ENCODE measurements at places on chromosomes 16 and 17.

- no peak for DNase-seq
Observed at GRCh38 chr16:89945654-89946053, 2.9 kb upstream of the DEF8 start.

DNA sequence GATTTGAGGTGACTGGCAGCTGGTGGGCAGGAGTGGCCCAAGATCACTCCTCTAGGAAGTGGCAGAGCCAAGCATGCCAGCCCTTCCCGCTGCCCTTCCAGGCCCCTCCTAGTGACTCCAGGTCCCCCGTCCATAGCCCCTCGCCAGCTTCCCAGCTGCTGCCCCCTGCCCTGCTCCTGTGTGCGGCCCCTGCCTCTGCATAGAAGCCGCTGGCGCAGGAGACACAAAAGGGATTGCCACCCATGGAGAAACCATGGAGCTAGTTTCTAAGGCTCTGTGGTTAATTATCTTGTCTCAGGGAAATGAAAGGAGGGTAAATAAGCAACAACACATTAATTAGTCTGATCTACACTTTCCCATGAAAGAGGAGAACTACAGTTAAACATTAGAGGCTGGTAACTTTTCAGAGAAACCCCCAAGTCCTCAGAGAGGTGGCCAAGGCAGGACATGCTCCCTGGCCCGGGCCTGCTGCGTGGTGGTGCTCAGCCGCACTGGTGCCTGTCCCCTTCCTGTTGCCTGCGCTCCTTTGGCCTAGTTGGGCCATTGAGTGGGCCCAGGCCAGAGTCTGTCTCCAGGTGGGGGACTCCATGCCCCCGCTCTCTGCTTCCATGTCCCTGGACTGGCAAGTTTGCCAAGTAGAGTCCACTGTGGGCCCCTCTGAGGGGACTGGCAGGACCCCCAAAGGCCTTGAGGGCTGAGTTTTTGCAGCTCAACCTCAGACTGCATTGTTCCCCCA, 65.2 kb downstream of the PRMT7 start:
- DNase-seq, result no peak

- DNase-seq, result no peak
Observed at GRCh38 chr17:63492940-63493339, 16.1 kb downstream of the ACE start.

DNA sequence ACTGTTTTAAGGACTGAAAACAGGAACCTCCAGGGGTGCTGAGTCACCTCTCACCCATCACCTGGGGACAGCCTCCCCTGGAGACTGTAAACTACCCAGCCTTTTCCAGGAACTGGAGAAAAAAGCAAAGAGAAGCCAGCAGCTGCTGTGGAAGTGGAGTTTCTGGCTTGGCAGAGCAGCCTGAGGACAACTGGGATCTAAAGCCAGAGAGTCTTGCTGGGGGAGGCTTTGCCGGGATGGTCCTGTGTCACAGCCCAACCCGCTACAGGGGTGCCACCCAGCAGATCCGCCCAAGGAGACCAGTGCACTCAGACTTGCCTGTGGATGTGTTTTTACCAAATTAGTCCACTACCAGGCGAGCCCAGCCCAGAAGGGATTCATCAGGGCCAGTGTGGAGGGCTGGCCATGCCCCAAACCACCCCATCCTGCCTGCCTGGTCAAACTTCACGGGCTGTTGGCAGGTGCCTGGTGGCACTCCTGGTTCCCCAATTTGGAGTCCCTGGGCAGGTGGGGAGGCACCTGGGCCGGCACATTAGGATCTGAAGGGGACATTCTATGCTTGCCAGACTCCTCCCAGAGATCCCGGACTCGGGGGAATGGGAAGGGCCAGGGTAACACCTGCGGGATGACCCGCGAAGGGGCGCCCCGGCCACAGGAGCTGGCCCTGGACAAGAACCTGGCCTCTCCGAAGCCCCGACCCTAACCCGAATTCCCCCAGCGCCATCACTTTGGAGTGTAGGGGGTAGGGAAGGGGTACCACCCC, 771 bp downstream of the MSRB1 start:
- no peak for DNase-seq

DNA sequence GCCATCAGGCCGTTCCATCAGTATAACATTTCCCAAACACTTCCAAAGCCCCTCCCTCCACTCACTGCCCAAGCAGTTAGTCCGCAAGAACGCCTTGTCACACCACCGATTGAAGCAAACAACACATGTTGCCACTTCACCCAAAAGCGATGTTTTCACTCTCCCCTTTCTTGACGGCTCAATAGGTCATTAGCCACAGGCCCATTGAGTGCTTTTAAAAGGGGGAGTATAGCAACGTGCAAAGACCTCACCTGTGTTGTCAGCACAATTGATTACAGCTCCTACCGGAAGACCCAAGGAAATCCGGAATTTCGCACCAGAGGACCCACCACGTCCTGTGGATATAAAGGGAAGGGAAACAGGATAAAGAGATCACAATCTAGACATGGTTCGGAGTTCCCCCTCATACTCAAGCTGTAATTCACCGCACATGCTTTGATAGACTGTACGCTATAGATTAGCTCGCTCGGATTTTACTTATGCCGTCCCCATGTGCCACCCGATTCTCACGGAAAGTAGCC, 690 bp downstream of the RPL23 start:
- no peak for DNase-seq

- DNase-seq, result peak; percentile 71
Observed at GRCh38 chr16:29848420-29849297, 14.4 kb downstream of the CDIPT start.

DNA sequence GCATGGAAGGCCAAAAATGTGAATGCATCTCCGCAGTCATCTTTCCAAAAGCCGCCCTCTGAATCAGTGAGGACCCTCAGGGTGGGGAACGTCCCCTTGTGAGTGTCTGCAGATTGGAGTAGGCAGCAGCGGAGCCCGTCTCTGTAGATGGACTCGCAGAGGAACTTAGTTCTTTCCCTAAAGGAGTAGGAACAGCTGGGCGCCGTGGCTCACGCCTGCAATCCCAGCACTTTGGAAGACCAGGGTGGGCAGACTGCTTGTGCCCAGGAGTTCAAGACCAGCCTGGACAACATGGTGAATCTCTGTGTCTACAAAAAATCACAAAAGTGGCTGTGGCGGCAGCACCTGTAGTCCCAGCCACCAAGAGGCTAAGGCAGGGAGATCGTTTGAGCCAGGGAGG, 53.7 kb downstream of the WDR45B start:
- DNase-seq, result no peak

DNA sequence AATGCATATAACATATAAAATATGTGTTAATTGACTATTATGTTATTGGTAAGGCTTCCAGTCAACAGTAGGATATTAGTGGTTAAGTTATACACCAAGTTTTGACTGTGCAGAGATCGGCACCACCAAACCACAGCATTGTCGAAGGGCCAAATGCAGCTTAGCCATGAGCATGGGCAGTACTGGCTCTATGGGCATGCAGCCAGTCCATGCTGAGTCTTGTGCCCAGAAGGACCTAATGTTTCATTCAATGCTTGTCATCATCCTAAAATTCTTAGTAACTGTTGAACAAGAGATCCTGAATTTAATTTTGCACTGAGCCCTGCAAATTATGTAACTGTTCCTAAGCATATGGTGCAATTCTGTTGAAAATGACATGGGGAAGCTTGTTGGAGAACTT, 233.4 kb upstream of the HS3ST3A1 start:
- DNase-seq, result peak; percentile 16

- no peak for DNase-seq
Observed at GRCh38 chr16:85967111-85967510, 68.1 kb downstream of the IRF8 start.

GRCh38 chr16:4814542-4815173, 12.2 kb upstream of the ROGDI start:
- DNase-seq, result no peak

DNA sequence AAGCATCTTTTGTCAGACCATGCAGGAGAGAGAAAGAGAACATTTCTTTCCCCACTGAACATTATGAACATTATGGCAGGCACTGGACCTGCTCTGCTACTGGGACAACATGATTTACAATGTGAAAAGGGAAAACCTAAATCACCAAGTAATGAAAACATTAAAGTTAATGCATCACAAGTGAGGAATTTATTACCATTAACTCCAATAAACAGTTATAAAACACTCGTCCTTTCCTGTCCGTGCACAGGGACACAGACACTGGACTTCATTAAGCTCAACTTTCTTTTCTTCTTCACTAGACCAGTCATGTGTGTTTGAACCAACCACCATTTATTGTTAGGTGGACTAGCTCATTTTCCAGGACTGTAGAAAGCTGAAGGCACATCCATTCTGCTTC, 95.4 kb downstream of the SNX11 start:
- no peak for DNase-seq

DNA sequence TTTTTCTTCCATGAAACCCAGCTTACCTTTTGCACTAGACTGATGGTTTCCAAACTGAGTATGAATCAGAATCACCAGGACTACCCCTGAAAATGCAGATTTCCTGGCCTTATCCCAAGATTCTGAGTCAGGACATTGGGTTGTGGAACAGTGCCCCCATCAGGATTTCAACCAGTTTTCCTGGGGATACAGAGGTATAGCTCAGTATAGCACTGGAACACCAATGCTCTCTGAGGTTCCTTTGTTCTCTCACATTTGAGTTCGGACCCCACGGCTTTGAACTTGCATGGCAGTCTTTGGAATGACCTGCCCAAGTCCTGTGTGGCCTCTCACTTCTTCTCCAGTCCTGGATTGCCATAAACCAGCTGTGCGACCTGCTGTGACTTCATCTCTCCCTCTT, 12.8 kb upstream of the CCL8 start:
- DNase-seq, result no peak

- DNase-seq, result no peak
Observed at GRCh38 chr17:57589151-57590034, 155.7 kb downstream of the CCDC182 start.

GRCh38 chr17:71681427-71682173, 439.2 kb upstream of the SOX9 start:
- no peak for DNase-seq

DNA sequence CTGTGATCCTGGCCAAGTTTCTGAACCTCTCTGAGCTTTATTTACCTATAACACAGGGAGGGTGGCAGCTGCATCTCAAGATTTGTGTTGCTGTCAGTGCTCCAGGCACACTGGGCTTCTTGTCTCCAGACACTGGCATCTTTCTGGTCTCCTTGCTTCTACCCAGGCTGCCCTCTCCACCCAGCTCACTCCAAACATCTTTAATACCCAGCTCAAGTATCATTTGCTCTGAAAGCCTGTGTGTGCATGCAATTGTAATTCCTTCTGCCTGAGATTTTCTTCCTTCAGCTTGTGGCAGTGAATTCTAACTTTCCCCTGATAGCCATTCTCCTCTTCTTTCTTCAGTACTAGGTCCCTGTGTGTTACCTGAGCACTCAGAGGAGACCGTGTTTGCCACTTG, 50.7 kb upstream of the USP7 start:
- DNase-seq, result no peak

- peak; percentile 36 for DNase-seq
Observed at GRCh38 chr16:12459391-12460063, 344.2 kb downstream of the CPPED1 start.

- no peak for DNase-seq
Observed at GRCh38 chr17:48869821-48870318, 22.7 kb upstream of the ATP5MC1 start.

DNA sequence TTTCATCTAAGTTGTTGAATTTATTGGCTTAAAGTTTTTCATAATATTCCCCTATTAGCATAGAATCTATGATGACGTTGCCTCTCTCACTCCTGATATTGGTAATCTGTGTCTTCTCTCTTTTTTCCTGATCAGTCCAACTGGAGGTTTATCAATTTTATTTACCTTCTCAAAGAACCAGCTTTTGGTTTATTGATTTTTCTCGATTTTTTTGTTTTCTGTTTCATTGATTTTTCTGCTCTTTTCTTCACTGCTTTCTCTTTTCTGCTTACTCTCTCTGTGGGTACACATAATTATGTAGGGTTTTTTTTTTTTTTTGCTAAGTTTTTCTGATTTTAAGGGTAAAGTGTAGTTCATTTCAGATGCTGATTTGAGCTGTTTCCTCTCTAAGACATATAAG, 29.7 kb downstream of the MRTFB start:
- DNase-seq, result no peak
